ENCODE measurements at places on chromosomes 3 and 15.

DNA sequence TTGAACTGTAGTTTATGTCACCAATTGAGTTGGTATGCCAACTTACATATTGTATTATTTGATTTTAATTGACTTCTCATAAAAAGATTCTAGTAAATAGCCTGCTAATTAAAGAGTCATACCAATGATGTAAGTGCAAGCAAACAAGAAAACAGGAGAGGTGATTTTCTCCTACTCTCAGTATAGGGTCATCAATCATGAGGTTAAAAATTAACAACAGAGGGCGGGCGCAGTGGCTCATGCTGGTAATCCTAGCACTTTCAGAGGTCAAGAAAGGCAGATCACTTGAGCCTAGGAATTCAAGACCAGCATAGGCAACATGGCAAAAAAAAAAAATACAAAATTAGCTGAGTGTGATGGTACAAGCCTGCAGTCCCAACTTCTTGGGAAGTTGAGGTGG is 108.7 kb downstream of the MYO9A start:
- no peak for DNase-seq

- DNase-seq, result no peak
These were observed 27.4 kb upstream of the CD47 start for GRCh38 chr3:108118038-108118768.

DNA sequence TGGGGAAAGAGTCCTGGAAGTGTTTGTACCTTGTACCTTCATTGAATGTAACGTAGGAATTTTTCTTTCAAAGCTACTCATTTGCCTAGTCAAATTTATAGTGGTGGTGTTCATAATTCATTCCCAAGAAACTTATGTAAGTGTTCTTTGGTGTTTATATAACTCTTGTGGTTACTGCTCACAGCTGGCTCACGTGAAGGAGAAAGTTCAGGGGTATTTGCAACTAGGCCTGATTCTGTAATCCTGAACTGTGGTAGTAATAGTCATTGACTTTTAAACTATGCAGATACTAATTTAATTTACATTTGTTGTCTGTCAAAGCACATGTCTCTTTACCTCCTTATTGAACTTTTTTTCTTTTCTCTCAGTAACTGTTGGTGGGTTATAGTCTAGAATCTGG is 50.5 kb upstream of the TEX264 start:
- DNase-seq, result no peak

- DNase-seq, result no peak
These were observed 4.7 kb downstream of the SYNM start for GRCh38 chr15:99109555-99110021.

- no peak for DNase-seq
These were observed 30.5 kb downstream of the CCDC32 start for GRCh38 chr15:40534371-40534770.

DNA sequence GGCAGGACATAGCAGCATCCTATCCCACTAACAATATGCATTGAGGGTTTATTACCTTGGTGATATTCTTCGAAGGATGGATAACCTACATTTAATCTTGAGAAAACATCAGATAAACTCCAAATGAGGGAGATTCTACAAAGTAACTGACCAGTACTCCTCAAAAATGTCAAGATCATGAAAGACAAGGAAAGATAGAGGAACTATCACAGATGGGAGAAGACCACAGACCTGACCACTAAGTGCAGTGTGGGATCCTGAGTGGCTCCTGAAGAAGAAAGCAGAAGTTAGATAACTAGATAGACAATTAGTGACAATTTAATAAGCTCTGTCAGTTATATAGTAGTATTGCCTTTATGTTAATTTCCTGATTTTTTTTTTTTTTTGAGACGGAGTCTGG is 17.7 kb upstream of the CGNL1 start:
- DNase-seq, result no peak
